ENCODE measurements at places on chromosomes 4 and X.

GRCh38 chr4:8847764-8848163 is 23.9 kb downstream of the HMX1 start:
- no peak for DNase-seq

GRCh38 chr4:2714061-2714770 is 41.9 kb downstream of the TNIP2 start:
- DNase-seq: no peak

DNA sequence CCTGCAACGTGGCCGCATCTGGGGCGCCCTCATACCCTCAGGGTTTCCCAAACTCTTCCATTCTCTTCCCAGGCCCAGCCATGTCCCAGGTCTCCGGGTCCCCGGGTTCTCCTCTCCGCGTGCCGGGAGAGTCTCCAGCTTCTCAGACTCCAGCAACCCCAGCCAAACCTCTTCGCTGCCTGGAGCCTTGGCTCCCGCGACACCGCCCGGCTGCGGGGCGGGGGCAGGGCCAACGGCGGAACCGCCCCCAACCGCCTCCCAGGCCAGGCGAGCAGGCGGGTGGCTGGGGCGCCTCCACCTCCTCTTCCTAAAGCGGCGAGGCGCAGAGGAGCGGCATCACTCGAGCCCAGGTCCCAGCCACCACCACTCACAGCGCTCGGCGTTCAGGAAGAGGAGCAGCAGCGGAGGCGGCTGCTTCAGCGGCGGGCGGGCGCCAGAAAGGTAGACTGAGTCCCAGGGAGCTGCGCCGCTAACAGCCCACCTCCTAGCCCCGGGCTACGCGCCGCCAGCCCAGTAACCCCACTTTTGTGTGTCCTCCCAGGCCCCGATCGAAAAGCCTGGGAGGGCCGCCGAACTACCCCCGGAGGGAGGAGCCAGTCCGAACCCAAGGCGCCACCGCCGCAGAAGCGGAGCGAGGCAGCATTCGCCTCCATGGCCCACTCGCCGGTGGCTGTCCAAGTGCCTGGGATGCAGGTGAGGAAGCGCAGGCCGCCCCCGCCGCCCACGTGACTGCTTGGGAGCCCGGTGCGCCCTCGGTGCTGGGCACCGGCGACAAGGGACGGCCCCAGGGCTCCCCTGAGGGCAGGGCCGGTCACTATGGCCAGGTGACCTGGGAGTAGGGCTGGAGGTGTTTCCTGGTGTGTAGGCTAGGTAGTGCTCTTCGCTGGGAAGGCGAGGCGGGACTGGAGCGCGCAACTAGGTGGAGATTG is at the start of gene STK26:
STK26 (plus strand) TSS at position 336 of the 929 bp plus-strand sequence; CDS start at position 652, 316 bp downstream.
- DNase-seq: peak; percentile 67

GRCh38 chr4:93918856-93919255 is 90.3 kb downstream of the ATOH1 start:
- DNase-seq: no peak

- DNase-seq: no peak
These were observed 37.1 kb downstream of the SNX25 start for GRCh38 chr4:185246453-185246852.

DNA sequence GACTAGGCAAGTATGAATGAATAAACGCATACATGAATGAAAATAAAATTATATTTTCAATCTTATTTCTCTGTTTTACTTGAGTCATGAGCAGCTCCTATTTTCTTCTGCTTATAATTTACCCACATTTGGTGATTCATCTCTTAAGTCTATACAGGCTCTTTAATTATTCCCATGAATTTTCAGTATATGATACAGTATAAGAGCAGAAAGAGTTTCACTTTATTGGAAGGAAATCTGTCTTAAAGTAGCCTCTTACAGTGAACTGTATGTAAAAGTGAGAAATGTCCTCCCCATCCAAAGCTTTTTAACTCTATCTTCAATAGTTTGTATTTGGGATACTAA is 50.8 kb downstream of the TMEM165 start:
- no peak for DNase-seq

- peak; percentile 81 for DNase-seq
These were observed 53.8 kb upstream of the HGFAC start for GRCh38 chr4:3387943-3388361.

- no peak for DNase-seq
These were observed 56.4 kb downstream of the EGF start for GRCh38 chr4:109969087-109969486.

GRCh38 chrX:72498782-72499181 is 73.9 kb downstream of the HDAC8 start:
- no peak for DNase-seq

GRCh38 chrX:133516686-133517085 is 101.4 kb upstream of the GPC4 start:
- no peak for DNase-seq

DNA sequence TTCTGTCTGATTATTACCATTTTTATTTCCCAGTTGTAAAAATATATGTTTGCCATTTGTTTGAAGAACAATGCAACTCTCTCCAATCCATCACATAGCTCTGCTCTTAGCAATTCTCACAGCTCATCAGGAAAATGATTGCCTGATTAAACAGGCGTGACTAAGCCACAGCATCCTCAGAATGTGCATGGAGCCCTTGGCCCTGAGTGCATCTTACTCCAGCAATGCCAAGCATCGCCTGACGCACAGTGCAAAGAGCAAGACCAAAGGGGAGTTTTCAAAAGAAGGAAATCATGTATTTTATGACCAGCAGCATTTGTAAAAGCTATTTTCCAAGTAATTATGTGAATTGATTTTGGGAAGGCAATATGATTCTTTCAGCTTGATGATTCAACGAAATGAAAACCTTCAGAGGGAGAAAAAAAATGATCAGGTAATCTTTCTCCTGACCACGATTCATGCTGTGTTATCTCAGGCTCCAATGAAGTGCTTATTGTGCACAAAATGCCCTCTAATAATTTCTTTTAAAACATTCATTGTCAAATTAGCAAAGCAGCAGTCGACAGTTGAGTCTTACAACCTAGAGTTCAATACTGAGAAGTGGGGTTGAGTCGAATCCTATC is 138.0 kb upstream of the FAM9B start:
- DNase-seq: no peak

- no peak for DNase-seq
These were observed 204.8 kb upstream of the CT83 start for GRCh38 chrX:116667346-116668134.

DNA sequence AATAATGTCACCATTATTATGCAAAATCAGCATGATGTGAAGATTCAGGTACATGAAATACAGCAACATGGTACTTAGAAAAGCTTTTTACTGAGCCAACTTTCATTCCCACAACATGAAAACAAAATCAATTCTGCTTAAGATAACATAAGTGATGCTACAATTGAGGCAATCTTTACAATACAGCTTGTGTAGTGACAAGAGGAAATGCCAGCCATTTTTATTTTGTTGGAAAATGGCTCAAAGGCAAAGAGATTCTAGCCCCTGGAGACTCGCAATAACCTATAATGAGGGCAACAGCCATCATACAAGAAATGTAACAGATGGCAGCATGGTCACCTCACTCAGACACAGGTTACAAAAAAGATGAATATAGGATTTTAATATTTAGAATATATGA is 560.4 kb downstream of the SPOCK3 start:
- no peak for DNase-seq

- no peak for DNase-seq
These were observed 318.4 kb upstream of the GIMD1 start for GRCh38 chr4:106687026-106687425.

- no peak for DNase-seq
These were observed 55.4 kb upstream of the TRO start for GRCh38 chrX:54865208-54865607.

DNA sequence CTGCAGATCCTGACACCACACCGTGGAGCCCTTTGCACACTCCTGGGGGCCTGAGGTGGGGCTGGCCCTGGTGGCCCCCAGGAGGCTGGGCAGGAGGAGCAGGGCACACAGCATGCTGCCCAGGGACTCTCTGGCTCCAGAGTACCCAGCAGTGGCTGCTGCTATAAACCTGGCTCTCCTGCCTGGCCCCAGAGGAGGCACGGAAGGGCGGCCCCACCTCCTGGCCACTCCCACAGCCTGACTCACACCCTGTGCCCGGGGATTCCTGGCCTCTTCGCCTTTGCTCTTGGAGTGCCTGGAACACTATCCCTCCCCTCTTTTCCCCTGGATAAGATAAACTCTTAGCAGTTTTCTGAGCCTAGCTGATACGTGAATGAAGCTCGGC is at the start of gene PSAPL1:
PSAPL1 (minus strand) TSS at position 165 of the 385 bp plus-strand sequence; CDS start at position 114, 51 bp downstream.
- peak; percentile 87 for DNase-seq

GRCh38 chrX:125620715-125621587 is 301.3 kb downstream of the TEX13C start:
- DNase-seq: no peak

- no peak for DNase-seq
These were observed 201.0 kb upstream of the STK26 start for GRCh38 chrX:131821945-131822622.

GRCh38 chr4:174672276-174672675 is 150.0 kb upstream of the HPGD start:
- no peak for DNase-seq

DNA sequence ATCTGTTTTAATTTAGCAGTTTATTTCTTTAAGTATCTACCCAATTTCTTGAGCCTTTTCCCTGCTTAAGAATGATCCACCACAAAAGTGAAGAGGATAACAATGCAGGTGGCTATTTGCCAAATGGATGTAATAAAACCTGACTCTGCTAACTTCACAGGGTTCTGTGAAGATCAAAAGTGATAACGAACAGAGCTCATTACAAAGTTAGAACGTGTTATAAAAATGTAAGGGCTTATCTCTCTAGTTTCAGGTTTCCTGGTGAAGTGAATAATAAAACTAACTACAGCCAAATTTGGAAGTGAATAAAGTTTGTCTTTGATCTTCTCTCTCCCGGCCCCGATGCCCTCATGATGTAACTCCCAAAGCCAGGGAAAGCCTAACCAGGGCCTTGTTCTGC is 497.9 kb downstream of the SMARCA1 start:
- no peak for DNase-seq

DNA sequence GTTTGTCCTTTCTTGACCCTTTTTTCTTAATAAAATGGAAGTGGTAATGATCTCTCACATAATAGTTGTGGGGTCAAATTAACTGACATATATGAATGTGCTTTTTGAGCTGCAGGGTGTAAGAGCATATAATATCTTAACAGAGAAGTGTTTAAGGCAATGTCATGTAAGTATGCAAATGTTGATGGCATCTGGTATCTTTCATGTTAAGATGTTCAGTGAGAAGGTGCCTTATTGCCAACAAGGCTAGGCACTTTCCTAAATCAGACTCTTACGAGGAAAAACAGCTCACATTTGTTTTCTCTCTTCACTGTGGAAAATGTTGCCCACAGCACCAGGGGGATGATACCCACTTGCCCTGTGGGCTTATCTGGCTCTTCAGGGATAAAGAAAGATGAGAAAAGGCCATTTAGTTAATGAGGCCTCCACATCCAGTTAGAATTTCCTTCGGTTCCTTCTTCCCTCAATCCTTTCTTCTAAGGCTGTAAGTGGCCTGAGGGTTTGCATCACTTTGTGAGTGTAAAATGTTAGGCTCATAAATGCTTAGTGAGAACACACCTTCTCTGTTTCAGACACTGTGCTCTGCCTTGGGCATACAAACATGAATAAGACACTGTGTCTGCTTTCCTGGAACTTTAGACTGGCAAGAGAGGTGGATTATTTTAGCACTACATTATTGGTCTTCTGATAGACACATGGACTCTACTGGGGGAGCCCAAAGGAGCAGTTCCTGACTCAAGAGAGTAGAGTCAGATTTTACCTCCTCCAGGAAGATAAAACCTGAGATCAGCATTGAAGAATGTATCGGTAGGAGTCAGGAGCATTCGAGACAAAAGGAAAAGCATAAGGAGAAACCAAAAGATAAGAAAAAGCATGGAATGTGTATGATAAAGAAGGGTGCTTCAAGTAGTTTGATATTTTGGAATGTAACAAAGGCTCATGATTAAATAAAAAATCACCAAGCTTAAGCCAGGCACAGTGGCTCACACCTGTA is 135.5 kb downstream of the SOWAHB start:
- DNase-seq: no peak

GRCh38 chr4:142404191-142404611 is 441.9 kb downstream of the INPP4B start:
- DNase-seq: no peak

GRCh38 chrX:110132450-110133114 is 129.7 kb downstream of the TMEM164 start:
- no peak for DNase-seq

- peak; percentile 82 for DNase-seq
These were observed at the start of gene PRICKLE3 for GRCh38 chrX:49186125-49187027. Gene PRICKLE3 (minus strand): TSS chrX:49186373. CDS start chrX:49186297, 76 bp downstream.

DNA sequence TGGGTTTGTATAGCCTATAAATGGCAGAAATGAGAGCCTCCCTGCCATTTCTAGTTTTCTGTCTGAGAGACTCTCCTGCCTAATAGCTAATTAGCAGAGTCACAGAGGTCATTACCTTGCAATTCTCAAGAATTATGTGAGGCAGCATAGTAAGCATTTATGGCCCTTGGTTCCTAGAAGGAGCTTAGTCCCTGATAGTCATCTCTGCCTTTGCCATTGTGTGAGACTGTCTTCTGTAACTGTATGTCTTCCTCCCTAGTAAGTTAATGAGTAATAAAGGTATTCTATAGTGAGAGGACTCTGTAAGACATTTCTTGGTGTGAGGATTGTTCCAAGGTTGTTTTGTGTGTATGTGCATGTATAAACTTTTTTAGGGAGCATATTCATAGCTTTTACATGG is 108.7 kb downstream of the AR start:
- no peak for DNase-seq

DNA sequence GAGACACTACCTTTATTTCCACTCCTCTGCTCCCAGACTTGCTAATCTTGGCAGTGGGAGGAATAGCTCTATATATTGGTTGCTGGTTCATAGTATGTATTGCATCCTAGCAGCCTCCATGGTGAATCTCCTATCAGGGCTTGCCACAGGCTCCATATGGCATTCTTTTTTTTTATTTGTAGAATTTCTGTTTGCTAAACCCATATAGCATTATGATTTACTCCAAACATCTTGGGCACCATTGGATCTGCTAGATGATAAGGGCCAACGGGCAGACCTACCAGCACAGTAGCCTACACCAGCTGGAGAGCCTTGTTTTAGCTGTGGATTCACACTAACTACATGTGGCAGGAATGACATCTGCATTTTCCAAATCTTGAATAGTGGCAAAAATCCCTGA is 6.9 kb downstream of the SMIM10 start:
- no peak for DNase-seq

DNA sequence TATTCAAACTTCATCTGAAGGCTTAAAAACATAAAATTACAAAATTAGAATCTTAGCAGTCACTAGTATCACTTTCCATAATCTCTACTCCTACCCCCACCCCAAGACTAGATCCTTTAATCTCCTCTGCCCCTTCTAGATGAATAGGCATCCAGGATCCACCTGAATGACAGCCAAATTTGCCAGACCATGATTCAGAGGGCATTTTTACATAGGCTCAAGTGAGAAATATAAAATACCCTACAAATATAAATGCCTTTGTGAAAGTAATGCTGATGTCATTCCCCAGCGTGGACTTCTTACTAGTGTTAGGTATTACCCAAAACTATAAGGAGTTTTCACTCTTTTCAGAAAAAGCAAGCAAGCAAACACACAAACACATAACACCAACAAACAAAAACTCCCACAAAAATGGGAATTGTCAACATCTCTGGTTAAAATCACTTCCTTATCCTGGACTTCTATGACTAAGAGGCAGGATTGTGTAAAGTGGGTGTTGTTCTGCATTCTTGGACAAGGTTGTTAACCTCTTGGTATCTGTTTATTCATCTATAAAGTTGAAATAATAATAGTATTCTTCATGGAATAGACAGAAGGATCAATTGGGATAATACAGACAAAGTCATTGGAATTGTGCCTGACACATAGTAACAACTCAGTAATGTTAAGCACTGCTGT is 51.3 kb upstream of the TMPRSS11F start:
- DNase-seq: no peak

Measured in testis (tissue), 5 donors.